Hepatic stellate cell (primary cell): ENCODE measurements at places on chromosomes 2 and 18.
A peak's percentile ranks its signal among the peaks of the same experiment; 100 is the strongest.

DNA sequence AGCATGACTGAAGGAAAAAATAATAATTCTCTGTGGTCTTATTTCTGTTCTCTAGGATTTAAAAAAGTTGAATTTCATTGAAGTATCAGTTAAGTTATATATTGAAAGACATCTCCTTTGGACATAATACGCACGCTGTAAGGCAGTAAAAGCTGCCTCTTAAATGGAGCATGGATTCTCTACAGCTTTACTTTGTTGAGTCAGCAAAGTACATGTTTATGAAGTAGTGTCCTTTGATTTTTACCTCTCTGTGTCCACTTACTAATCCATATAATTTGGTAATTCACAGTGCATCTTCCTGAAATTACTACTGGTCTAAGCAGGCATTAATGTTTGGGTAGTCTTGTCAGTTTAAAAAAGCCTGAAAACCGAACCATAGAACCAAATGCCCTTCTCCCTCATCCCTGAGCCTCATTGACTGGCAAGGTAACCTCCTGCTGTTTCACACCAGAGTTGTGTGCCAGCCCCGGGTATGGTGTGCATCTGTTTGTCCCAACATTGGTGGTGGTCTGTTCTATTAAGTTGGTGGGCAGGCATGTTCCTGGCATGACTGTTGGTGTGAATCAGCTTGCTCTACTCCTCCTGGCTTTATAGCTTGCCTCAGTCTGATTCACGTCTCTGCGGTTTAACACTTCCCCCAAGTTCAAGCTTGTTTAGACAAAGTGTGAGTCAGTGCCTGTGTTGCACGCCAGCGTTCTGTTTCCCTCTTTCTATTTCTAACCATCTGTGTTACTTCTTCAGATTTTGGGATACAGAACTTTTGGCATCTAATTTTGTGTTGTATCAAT lies 71.0 kb upstream of the ITM2C start:
- DNase-seq, result peak; percentile 83

DNA sequence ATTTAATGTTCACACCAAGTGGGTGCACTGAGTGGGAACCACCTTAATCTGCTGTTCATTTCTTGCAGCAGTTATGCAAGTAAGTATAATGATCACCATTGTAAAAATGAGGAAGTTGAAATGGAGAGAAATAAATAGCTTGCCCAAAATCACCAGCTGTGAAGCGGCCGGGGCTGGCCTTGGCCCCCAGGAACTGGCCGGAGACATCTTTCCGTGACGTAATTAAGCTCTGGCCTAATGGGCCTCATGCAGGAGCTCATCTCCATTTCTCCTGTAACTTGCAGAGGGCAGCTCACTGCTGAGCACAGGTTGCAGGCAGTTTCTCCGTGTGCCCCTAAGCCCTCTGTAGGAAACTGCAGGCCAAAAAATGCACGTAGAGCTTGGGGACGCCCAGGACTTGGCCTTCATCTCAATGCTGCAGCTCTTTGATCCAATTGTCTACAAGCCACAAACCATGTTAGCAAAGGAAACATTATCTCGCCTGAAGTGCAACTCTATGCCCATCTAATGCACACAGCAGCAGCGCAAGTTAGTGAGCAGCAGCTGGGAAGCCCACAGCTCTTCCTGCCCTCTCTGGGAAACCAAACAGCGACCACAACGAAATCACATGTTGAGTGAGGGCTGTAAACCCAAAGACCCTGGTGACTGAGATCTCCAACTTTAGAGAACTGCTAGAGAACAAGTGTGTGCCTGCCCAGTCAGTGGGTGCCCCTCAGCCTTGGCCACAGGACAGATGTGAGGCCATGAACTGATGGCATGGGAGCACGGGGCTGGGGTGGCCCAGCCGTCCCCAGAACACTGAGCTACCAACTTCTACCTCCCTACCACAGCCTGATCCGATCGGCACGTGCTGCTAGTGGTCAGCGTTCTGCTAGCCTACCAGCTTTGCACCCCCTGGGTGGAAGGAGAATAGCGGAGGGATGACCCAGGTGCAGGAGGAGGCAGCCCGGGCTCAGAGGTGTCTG lies 28.8 kb downstream of the APCDD1 start:
- no peak for DNase-seq

DNA sequence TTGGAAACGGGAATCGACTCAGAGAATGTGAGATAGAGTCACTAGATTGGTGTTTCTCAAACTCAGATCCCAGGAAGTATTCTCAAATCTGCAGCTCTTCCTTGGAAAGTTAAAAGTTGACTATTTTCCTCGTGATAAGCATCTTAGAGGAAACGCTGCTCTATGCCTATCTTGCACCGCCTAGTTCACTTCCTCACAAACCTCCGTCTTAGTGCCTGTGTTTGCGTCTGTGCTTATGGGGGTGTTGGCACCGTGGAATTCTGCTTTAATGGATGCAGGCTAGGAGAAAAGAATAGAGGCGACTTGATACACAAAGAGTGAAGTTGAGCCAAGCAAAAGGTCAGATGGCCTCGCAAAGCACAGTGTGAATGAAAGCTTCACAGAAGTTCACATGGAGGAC lies 255.3 kb upstream of the ID2 start:
- DNase-seq, result no peak

GRCh38 chr2:3348767-3349166 lies 28.9 kb downstream of the EIPR1 start:
- peak; percentile 73 for DNase-seq

DNA sequence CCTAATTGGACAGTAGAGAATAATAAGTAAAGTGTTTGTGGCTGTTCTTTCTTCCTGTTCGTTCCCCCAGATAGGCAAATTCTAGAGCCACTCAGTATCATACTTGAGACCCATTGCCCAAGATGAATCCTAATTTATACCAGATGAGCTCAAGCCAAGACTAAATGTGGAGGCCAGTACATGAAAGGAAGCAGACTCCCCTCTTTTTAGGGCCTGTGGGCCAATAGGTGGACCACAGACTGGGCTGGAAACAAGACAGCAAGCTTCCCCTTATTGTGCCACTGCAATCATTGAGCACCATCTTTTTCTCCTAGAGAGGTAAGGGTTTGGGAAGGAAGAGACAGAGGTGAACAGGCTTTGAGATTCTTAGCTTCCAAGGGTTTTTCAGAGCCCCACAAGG lies 141.9 kb downstream of the MGAT5 start:
- no peak for DNase-seq

- DNase-seq, result no peak
Measured at GRCh38 chr2:237390235-237390634, 23.7 kb downstream of the COL6A3 start.

DNA sequence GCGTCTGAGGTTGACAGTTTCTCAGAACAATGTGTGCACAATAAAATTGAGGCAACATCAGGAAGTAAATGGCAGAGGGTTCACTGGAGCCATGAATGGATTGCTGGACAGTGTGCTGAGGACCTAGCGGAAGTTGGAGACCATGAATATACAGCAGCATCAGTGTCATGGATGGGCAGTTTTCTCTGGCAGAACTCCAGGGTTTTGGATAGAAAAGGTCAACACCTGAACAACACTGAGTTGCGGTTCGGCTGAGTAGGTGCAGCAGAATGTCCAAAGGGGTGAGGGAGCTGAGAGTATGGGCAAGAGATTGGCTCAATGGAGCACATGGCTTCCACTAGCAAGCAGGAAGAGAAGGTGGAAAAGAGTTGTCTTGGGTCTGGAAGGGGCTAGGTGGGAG lies 73.7 kb downstream of the DNER start:
- no peak for DNase-seq

- DNase-seq, result no peak
Measured at GRCh38 chr2:82599021-82599420, 1860.1 kb downstream of the SUCLG1 start.

DNA sequence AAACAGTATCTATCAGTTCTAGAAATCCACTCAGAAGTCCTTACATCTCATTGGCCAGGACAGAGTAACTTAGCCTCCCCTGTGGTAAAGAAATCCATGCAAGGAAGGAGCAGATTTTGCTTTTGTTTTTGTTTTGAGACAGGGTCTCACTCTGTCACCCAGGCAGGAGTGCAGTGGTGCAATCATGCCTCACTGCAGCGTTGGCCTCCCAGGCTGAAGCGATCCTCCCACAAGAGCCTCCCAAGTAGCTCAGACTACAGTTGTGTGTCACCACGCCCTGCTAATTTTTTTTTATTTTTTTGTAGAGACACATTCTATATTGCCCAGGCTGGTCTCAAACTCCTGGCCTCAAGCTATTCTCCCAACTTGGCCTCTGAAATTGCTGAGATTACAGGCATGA lies 185.1 kb downstream of the NRP2 start:
- DNase-seq, result no peak

- DNase-seq, result no peak
Measured at GRCh38 chr2:18623782-18624181, 34.4 kb upstream of the NT5C1B start.

GRCh38 chr2:149597050-149597667 lies 9.6 kb upstream of the MMADHC start:
- no peak for DNase-seq

- DNase-seq, result no peak
Measured at GRCh38 chr2:105403241-105403782, 4.5 kb upstream of the FHL2 start.

DNA sequence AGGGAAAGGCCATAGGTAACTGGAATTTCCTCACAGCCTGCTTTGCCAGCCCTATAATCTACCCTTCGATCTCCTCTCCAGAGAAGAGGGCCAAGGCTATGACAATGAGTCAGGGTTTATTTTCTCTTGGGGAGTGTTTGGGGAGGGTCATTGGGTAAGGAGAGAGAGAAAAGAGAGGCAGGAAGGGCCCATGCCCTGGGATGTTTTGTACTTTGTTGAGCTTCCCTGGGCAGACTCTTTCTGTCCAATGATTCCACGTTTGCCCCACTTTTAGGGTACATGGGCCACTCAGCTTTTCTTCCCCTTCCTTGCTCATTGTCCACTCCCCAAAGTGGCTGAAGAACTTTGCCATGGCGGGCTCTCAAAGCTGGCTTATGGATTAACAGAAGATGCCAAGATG lies 224.2 kb downstream of the ALK start:
- no peak for DNase-seq

DNA sequence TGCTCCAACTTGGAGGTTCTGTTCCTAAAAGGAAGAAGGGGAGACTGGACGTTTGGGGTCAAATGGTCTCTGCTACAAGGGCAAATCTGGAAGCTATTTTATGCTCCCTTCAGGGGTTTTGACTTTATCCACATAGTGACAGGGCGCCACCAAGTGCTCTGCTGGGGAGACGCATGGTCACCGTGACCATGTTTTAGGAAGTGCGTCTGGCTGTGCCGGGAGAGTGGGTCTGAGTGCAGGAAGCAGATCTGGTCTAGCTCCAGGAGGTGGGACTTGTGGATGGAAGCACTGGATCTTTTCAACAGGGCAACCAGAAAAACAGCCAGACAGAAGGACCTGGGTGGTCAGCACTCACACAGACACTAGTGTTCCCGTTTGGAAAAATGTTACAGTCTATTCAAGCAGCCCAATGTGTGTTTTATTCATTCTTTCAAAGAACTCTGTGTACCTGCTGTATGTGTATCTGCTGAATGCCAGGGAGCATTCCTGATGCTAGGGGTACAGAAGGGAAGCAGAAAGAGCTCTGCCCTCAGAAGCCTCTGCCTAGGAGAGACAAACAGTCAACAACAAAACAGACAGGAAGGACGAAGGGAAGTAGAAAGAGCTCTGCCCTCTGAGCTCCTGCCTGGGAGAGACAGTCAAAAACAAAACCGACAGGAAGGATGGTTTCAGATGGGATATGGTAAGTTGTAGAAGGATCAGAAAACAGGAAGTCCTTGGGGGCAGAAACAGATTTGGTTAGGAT lies 14.3 kb downstream of the IMPA2 start:
- DNase-seq, result peak; percentile 79

DNA sequence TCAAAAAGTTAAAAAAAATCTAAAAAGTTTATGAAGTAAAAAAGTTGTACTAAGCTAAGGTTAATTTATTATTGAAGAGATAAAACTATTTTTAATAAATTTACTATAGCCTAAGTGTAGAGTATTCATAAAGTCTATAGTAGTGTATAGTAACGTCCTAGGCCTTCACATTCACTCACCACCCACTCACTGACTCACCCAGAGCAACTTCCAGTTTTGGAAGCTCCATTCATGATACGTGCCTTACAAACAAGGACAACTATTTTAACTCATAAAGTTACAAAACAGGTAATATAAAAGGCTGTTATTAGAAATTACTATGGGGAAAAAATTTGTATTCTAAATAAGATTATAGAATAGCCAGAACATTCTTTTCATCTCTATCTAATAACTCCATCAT lies 158.9 kb upstream of the FN1 start:
- no peak for DNase-seq
